ENCODE measurements at places on chromosomes 16 and 17.

GRCh38 chr16:87065446-87066132 lies 251.6 kb downstream of the C16orf95 start:
- DNase-seq = no peak

- DNase-seq = peak; percentile 75
These were observed at the start of gene CAVIN1 for GRCh38 chr17:42422958-42423712. CAVIN1 (minus strand) TSS chr17:42423256; CDS start chr17:42423097, 159 bp downstream.

- no peak for DNase-seq
These were observed 65.8 kb downstream of the WSCD1 start for GRCh38 chr17:6135996-6136395.

DNA sequence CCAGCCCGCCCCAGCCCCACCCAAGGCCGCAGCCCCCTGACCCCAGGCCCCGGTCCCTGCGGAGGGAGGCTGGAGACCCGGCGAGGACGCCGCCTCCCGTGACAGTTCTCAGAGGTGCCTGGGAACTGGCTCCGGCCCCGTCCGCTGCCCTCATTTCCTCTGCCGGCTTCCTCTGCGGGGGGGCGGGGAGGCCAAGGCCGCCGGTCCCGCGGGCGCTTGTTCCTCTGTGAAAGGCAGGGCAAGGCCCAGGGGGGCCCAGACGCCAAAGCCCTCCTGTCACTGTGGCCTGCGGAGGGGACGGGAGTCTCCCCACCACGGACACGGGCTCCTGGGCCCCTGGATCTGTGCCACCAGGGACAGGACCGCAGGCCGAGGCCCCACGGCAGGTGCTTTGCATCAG lies 5.0 kb upstream of the PVALEF start:
- no peak for DNase-seq

DNA sequence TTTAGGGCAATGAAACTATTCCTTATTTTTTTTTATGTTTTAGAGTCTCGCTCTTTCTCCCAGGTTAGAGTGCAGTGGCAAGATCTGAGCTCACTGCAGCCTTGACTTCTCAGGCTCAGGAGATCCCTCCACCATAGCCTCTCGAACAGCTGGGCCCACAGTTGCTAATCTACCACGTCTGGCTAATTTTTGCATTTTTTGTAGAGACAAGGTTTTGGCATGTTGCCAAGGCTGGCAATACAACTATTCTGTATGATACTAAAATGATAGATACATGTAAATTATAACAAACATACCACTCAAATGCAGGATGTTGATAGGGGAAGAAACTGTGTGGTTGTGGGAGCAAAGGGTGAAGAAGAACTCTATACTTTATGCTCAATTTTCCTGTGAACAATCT lies 401.3 kb downstream of the ZFHX3 start:
- DNase-seq = no peak
